ENCODE measurements at places on chromosomes 4 and X.

DNA sequence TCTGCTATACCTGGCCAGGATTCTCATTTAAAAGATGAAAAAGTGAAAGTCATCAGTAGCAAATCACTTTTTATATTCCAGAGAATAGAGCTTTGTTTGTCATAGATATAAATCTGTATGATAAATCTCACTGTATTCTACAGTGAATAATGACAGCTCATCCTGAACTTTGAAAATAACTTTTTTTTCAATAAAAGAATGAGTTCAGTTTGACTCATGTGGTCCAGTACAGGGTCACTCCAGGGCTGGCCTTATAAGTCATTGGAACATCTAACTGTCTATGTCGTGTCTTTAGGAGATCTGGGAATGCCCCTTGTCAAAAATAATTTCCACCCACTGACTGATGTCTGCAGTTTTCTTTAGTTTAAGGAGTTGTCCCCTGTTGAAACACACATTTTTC lies 18.5 kb upstream of the CXCL8 start:
- DNase-seq, result no peak

- DNase-seq, result no peak
These were observed 188.3 kb upstream of the RPS6KA3 start for GRCh38 chrX:20455001-20455400.

GRCh38 chr4:137526681-137527080 lies 5.6 kb downstream of the PCDH18 start:
- DNase-seq, result no peak

- no peak for DNase-seq
These were observed 44.8 kb downstream of the GAB1 start for GRCh38 chr4:143381189-143382118.

DNA sequence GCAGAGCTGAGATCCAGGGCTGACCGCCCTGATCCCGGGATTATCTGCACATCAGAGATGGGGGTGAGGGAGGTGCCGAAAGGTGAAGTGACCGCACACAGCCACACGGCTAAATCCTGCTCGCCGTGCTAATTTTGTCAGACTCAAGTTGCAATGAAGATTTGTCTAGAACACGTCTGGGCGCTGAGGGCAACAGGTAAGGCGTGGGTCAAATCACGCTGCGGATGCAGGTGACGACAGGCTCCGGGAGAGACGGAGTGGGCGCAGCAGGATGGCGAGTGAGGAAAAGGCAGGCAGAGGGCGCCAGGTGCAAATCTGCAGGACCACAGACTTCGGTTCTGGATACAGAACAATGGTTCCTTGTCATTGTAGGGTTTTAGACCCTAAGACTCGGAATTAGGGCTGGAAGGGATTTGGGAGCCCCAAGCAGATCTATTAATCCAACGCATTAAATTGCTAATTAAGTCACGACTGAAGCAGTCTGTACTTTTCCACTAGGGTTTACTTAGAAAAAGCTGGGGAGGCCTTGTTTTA lies 1.9 kb upstream of the TBC1D14 start:
- DNase-seq, result peak; percentile 65

DNA sequence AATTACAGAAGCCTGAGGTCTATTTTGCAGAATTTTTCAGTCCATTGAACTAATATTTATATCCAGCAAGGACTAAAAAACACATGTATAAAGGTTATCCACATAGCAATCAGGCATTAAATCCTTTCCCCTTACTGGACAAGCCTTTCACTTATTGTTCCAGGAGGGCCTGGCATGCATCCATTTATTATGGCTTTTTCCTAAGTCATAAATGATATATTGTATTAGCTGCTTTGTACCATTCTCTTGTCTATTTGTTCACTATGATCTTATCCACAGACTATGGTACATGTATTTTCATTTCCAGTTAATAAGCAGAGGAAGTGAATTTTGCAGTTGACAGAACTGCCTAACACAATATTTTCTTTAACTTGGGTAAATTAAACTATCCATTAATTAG lies 105.4 kb upstream of the ANK2 start:
- DNase-seq, result no peak

GRCh38 chr4:70936200-70936787 lies 34.1 kb downstream of the MOB1B start:
- no peak for DNase-seq

GRCh38 chrX:153477901-153478300 lies 7.5 kb upstream of the HAUS7 start:
- no peak for DNase-seq

- no peak for DNase-seq
These were observed 400 bp upstream of the PAQR3 start for GRCh38 chr4:78939667-78940008.

GRCh38 chrX:151402719-151403390 lies 5.8 kb downstream of the VMA21 start:
- DNase-seq, result no peak

- DNase-seq, result no peak
These were observed 525 bp upstream of the CISD2 start for GRCh38 chr4:102868153-102868780.

All from D341Med (cell line).